Activated CD4-positive, alpha-beta T cell treated with anti-CD3 and anti-CD28 coated beads, Interleukin-2, Interleukin-4, amounts not matched to agents 100 ng/mL and 50 ng/mL, durations not matched to agents 16 hours and 8 hours (primary cell): ENCODE measurements at places on chromosomes 16 and 17.

DNA sequence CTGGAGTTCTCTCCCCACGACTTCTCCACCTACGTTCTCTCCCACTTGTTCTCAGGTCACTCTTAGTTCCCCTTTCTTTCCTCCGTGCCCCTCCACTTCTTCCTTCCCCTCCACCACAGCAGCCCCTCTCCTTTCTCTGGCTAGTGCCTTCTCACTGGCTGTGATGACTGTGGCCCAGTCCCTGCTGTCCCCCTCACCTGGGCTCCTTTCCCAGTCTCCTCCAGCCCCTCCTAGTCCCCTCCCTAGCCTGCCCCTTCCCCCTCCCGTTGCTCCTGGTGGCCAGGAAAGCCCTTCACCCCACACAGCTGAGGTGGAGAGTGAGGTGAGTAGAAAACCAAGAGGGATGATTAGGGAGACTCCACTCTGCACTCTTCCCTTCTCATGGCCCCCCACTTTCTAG lies 3.4 kb downstream of the COA3 start:
- no peak for DNase-seq

DNA sequence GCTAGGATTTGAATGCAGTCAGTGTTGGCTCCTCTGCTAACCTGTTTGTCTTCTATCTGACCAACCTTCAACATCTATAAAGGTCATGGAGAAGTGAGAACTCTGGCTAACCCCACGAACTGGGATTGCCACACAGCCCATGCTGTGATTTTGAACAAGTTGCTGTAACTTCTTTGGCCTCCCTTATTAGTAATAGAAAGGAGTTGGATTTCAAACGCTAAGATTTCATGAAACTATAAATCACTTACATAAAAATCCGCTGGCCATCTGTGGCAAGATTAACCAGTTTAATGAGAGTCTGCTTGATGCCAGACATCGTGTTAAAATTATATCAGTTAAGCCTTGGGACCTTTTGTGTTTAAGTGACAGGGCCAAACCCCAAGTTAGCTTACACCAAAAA lies 53.4 kb downstream of the HSD17B2 start:
- DNase-seq = no peak

GRCh38 chr17:50511058-50511457 lies 2.8 kb downstream of the MYCBPAP start:
- peak; percentile 89 for DNase-seq

DNA sequence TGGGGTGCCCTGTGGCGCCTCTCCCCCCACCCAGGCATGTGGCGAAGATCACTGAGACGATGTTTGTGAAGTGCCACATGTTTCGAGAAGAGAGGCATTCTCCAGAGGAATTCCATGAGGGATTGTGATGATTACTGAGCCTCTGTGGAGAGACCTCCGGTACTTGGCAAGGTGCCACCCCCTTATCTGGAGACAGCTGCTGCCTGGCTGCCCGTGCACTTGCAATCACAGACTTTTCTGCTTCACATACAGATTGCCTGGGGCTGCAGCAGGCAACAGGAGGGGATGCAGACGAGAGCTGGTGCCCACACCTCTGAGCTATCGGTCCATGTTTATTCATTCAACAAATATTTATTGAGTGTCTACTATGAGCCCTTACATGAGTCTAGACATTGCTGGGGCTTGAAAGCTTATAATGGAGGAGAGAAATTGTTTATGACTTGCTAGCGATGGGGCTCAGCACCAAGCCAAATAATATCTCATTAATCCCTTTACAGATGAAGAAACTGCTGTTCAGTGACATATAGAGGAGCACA lies 317.2 kb upstream of the ZFHX3 start:
- DNase-seq = no peak

DNA sequence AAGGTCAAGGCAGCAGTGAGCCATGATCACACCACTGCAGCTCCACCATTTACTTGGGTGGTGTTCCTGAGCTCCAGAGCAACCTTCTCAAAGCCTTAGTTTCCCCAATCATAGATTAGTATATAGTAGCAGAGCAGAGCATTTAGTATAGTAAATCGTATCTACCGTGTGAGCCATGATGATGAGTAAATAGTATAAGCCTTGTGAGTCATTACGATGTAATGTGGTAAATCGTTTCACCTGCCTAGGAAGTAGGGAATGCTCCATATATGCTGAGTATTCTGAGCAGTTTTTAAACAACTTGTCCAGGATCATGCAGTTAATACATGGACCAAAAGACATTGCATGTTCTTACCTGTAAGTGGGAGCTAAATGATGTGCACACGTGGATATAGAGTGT lies 66.4 kb downstream of the SCNN1B start:
- no peak for DNase-seq

DNA sequence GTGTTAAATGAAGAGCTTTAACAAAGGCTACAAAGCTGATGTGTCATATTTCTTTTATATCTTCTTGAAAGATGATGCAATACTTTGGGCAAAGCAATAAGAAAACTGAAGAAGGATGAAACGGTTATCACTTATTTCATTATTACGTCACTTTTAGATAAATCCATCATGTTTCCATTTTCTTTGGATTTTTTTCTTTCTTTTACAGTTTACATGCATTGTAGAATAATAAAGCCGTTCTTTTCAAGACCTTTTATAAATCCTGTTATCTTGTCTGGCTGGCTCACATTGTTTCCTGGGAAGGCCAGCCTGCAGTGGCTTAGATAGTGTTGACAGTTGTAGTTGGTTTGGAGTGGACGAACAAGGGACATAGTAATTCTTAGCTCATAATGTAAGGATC lies 28.9 kb downstream of the TANC2 start:
- DNase-seq = no peak

DNA sequence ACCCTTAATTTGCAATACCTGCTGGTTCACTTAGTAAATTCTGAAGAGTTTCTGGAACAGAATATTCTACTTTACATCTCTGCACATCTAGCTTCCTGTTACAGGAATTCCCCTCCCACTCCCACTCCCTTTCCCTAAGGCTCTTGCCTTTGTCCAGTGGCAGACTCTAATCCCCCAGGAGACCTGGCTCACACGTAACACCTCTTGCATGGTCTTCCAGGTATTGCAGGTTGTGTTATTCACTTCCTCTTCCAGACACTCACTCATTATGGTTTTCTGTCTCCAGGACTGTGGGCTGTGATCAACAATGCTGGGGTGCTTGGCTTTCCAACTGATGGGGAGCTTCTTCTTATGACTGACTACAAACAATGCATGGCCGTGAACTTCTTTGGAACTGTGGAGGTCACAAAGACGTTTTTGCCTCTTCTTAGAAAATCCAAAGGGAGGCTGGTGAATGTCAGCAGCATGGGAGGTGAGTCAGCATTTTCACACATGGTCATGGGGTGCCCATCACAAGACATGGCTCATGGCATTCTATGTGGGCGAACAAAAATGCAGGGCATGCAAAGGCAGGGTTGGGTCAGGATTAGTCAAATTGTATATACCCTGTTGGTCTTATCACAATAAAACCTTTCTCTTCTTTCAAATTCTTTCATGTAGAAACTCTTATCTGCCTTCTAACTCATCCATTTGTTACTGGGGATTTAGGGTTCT lies 35.8 kb downstream of the HSD17B2 start:
- DNase-seq = no peak

- DNase-seq = no peak
These were observed 126.9 kb upstream of the HS3ST2 start for GRCh38 chr16:22687031-22687530.

GRCh38 chr17:35011671-35012216 lies 31.4 kb downstream of the LIG3 start:
- DNase-seq = no peak

- DNase-seq = no peak
These were observed 78.9 kb downstream of the DNAH3 start for GRCh38 chr16:21071741-21072140.
